HFFc6 (cell line): ENCODE measurements at places on chromosomes 16 and 17. TPM values are rescaled to one million over a fixed set of nuclear protein-coding genes. Genes with fewer than 3 reads are reported as not detected.

- peak; percentile 15 for DNase-seq
Observed at GRCh38 chr17:79951361-79952264, 84.1 kb downstream of the TBC1D16 start.

- no peak for DNase-seq
Observed at GRCh38 chr17:42281571-42282096, 5.4 kb upstream of the STAT5B start.

DNA sequence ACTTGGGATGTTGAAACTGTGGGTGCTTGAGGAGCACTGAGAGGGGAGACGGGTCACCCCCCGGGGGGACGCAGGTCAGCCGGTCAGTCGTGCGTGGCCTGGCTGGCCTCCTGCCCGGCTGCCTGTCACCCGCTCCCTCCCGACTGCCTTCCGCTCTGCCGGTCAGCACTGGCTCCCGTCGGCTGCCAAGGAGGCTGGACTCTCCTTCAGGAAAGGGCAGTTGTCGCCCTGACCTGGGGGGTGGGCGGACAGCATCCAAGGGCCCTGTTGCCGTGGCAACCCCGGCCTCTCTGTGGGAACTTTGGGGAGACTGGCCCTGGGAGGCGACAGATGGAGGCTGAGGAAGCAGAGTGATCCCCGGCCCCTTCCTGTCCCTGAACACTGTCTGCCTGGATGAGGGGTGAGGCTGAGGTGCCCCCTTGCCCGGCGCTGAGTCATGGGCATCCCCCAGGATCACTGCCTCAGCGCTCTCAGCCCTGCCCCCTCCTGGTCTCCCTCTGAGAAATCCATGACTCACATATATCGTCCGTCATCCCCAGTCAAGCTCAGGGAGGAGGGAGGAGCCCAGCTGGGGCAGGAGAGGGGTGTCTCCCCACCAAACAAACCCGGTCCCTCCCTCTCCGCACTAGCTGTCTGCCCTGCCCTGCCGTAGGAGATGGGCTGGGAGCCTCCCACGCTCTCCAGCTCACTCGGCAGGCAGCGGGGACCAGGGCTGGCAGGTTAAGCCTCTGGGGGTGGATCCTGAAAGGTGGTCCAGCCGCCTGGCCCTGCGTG, at the start of gene ADGRG1:
Gene ADGRG1, plus strand, starts transcription at position 623 of the 774 bp plus-strand sequence. CDS start 21,658 bp downstream, outside the sequence.
- DNase-seq = peak; percentile 95

DNA sequence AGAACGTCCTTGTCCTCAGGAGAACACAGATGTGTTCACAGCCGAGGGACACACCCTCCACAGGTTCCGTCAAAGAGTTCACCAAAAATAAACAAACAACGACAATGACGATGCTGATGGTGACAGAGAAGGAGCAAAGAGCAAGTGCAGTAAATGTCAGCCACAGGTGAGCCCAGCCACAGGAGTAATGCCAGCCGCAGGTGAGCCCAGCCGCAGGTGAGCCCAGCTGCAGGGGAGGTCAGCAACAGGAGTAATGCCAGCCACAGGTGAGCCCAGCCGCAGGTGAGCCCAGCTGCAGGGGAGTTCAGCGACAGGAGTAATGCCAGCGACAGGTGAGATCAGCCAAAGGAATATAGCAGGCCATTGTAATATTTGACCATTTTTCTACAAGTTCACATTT, 315.2 kb downstream of the FOXL1 start:
- no peak for DNase-seq

DNA sequence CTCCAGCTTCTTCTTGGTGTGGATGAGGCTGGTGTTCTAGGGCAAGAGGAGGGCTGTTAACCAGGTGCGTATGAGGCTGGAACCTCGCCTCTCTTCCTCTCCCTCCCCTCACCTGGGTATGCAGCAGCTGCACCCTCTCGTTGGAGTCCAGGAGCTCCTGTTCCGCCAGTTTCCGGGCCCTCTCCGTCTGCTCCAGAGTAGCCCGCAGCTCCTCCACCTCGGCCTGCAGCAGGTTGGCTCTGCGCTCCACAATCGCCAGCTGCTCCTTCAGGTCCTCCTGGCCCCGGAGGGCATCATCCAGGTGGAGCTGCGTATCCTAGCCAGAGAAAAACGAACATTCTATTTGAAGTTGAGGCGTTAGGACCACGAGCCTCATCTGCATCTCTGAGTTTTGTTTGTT, 25.4 kb downstream of the MYH3 start:
- DNase-seq = no peak

DNA sequence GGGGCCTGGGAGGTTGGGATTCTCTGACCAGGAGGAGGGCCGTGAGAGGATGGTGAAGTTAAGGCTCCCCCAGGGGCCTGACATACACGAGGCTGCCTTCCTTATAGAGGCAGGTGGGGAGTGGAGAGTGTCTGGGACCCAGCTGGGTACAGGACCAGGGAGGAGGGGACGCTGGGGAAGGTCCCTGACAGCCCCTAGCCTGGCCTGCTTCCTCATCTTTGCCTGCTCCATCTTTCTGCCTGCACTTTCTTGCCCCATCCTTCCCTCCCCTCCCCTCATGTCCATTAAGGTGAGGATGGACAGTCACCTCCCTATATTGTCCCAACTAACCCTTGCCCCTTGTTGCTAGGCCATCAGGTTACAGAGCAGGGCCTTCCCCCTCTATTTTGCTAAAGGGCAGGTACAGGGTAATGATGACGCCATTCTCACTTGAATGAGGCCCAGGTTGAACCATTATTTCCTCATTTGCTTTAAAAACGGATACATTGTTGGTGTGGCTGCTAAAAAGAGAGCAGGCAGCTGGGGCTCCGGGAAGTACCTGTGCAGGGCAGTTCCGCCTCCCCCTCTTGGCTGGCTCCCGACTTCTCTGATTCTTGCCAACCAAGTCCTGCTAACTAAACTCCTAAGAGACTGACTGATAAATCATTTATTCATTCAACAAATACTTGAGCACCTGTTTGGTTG, 1.3 kb downstream of the C17orf99 start:
- DNase-seq = no peak

DNA sequence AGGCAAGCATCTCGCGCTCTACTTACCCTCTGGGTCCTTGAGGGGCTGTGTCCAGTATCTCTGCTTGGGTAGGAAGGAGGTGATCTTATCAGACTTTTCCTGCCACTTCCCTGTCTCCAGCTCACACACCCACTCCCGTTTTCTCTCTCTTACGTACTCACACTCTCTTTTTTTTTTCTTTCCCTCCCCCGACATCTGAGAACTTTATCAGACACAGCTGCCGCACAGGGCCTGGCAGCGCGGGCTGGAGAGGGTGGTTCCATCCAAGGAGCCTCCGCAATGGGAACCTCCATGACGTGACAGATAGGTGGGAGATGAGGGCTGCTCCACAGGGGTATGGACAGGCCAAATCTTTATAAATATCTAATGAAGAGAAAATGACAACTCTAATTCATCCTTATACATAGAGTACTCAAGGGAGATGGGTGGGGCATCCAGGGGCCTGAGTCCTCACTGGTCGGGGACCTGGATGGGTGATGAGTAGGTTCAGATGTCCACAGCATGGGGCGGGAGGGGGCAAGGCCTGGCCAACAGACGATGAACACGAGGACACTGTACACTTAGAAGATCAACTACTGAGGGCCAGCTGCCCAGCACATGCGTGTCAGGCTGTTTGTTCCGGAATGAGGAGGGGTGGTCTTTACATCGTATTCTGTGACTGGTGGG, 23.3 kb downstream of the MINK1 start:
- no peak for DNase-seq

DNA sequence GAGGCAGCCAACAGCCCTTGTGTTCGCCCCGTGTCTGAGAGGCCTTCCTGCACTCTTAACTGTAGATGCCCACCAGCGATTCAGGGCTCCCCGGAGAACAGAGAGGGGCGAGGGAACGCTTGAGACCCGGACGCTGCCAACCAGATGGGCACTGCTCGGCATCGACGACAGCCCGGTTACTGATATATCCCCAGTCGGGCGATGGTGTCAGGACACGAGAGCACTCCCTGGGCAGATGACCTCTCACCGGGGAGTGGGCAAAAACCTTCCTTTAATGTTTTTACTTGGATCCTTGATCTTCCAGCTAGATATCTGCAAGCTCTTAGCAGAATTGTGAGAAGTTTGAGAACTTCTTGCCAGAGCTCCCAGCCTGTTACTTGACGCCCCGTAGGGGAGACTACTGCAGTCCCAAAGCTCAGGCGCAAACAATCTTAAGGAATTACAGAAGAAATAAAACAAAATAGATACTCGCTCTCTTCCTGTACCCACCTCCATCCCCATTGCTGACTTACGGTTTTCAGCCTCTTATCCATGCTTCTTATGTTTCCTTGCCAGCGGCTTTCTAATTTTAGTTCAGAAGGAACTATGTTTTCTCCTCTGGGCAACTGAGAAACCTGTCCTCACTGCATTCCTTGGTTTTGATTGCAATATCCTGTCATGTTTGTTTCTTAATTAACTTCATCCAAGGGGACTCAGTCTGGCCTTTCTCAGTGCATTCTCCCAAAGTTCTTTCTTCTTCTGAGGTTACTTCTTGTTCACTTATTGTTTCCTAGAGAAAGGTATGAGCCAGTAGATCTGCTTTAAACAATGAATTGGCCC, 845 bp downstream of the SP2 start:
- DNase-seq = no peak

GRCh38 chr17:79971651-79972050, 64.0 kb downstream of the TBC1D16 start:
- no peak for DNase-seq

- no peak for DNase-seq
Observed at GRCh38 chr17:62067165-62068145, 2.4 kb upstream of the MED13 start.

GRCh38 chr17:32444301-32445073, at the start of gene PSMD11:
Gene PSMD11 (plus strand): TSS chr17:32444510. CDS start chr17:32444524, 14 bp downstream.
- peak; percentile 96 for DNase-seq

GRCh38 chr16:35730251-35730650, 2270.8 kb downstream of the TP53TG3F start:
- no peak for DNase-seq

DNA sequence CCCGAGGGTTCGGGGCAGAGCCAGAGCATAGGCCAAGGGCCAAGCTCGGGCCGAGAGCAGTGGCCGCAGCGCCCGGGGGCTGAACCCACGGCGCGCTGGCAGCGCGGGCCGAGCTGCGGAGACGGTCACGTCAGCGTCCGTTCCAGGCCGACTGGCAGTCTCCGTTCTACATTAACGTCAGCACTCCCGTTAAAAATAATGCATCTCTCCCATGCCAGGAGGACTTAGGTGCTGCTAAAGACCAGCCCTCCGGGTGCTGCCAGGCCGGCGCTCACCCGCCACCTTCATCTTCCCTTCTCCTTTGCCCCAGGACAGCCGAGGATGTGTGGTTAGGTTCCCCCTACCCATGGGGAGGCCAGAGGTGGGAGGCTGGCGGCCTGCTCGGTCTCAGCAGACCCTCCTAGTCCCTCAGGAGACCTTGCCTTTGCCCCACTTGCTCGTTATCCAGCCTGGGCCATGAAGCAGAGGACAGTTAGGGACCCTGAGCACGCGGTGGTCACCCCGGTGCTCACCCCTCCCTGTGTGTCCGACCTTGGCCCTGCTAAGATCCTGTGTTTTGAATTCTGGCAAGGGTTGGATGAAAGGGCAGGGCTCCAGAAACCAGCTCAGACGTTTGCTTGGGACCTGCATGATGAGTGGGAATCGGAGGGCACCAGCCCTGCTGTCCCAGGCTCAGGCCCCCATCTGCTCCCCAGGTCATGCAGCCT, 572 bp downstream of the MPG start:
- DNase-seq = peak; percentile 38

DNA sequence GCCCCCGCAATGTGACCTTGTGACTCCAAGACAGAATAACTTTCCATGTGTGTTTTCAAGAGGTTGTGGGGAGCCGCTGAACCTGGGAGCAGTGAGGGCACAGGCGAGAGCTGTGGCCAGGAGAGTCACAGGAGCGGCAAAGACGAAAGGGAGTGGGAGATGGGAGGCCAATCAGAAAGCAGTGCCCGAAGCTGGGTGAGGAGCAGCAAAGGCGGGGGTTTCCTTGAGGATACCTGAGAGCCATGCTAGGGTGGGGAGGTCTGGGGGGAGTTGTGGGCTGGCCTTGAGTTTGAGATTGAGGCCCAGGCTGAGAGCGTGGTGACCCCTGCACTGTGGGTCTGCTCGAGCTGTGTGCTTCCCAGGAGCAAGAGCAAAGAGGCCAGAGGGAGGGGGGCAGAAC, 23.2 kb upstream of the NPTX1 start:
- DNase-seq = no peak

- no peak for DNase-seq
Observed at GRCh38 chr16:57096192-57096591, 3.8 kb downstream of the CPNE2 start.

- DNase-seq = no peak
Observed at GRCh38 chr16:89064606-89065457, 28.8 kb upstream of the ACSF3 start.

DNA sequence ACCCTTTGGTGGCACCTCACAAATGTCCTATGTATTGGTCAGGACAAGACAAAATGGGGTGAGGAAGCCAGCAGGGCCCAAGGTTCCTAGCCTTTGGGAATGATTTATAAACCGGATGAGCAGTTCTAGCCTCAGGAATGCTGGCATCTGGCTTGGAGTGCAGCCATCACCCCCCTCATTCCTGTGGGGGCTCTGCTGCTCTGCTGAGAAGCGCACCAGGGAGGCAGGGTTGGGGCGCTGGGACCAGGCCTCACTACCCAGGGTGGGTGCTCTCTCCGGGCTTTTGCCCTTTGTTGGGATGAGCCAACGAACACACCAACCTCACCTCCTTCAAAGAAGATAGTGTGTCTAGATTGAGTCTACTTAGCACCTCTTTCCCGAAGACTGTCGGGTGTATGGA, 39.2 kb downstream of the TMEM11 start:
- DNase-seq = peak; percentile 24

DNA sequence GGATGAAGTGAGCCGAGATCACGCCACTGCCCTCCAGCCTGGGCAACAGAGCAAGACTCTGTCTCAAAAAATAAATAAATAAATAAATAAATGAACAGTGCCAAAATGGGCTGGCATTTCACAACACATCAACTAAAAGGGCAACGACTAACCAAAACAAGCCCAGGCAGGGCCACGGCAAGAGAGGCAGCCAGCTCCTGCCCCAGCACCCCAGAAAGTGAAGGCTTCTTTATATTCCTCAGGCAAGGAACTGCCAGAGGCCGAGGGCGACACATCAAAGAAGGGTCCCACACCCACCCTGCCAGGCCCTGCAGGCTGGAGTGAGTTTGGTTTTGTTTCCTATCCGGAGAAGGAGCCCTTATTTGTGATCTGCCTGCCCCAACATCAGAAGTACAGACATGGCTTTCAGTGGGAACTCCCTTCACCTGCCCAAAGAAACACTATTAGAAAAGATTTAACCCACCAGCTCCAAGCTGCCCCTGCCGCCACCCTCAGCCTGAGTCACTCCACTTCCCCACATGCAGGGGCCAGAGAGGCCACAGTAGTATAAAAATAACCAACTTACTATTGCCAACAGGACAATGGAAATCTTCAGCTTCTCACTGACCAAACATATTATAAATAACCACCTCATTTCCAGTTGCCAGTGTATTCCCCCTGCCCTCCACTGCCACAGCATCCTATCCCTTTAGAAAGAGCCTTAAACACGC, 8.0 kb downstream of the FBXO31 start:
- peak; percentile 42 for DNase-seq

GRCh38 chr16:600781-601180, 10.9 kb downstream of the RAB40C start:
- no peak for DNase-seq

GRCh38 chr17:38729368-38729885, 714 bp upstream of the CISD3 start:
- DNase-seq = no peak

- DNase-seq = no peak
Observed at GRCh38 chr17:37788526-37788925, 43.7 kb upstream of the HNF1B start.

Gene FAM20A
- not detected in 3 replicates for total RNA-seq

Gene MYH1
- total RNA-seq = not detected in 2 replicates

Gene TGFB1I1
- 151 to 185 TPM (median 156 TPM) in 3 replicates for total RNA-seq

Gene SLC12A3
- not detected in 3 replicates for total RNA-seq

Gene MT4
- total RNA-seq = not detected in 3 replicates

Gene GDPD3
- total RNA-seq = 1.6 to 3.0 TPM (median 2.5 TPM) in 3 replicates

Gene MYO18A
- 39.2 to 50.0 TPM (median 49.4 TPM) in 3 replicates for total RNA-seq

Gene OR1F1
- total RNA-seq = 0.21 TPM in 1 of 3 replicates, not detected in the others
